ENCODE measurements at places on chromosomes 13 and 19. TPM values are rescaled to one million over a fixed set of nuclear protein-coding genes. Genes with fewer than 3 reads are reported as not detected.

The MBD3L1 gene
- total RNA-seq, result not detected

The LGALS4 gene
- total RNA-seq, result 2.1 TPM

The NPAS1 gene
- total RNA-seq, result 1.5 TPM

DNA sequence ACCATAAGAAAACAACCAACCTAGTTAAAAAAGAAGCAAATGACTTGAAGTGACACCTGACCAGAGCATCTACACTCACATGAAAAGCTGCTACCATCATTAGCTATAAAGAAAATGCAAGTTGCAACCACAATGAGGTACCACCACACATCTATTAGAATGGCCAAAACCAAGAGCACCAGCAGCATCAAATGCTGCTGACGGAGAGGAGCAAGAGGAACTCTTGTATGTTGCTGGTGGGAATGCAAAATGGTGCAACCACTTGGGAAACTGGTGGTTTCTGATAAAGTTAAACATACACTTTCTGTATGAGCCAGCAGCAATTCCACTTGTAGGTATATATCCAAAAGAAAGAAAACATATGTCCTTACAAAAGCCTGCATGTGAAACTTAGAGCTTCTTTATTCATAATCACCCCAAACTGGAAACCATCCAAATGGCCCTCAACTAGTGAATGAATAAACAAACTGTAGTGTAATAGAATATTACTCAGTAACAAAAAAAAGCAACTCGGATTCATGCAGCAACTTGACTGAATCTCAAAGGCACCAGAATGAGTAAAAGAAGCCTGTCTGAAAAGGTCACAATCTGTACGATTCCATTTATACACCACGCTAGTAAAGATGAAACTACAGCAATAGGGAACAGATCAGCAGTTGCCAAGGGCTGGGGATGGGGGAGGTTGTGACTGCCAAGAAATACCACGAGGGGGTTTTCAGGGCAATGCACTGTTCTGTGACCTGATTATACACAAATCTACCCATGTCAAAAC is 60.9 kb upstream of the RANBP3 start:
- no peaks in the 10 kb centered on the region for H3K36me3 ChIP-seq
- H3K4me1 ChIP-seq, result no peaks in the 10 kb centered on the region
- H3K27me3 ChIP-seq, result no peaks in the 10 kb centered on the region

GRCh38 chr19:30873003-30873402 is 476.2 kb downstream of the TSHZ3 start:
- H3K36me3 ChIP-seq, result no peaks in the 10 kb centered on the region
- no peak overlapping the region for H3K4me3 ChIP-seq
- no peak overlapping the region for H3K27ac ChIP-seq
- no peaks in the 10 kb centered on the region for H3K4me1 ChIP-seq

DNA sequence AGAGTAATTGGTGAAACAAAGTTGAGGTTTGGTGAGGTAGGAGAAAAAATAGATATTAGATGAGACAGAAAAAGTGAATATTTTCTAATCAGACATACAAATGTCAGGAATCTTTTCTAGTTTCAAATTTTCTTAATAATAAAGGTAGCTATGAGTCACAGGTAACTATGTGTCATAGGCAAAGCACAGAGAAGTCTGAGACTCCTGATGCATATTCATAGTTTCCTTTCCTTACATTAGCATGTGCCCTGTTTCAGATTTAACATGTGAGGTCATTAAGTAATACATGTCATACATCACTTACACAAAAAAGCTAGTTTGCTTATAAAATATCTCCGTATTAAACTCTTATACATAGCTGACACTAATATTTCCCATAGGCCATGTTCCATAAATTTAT is 1141.3 kb upstream of the PCDH20 start:
- no peak overlapping the region for H3K27ac ChIP-seq
- no peak overlapping the region for H3K4me3 ChIP-seq
- no peaks in the 10 kb centered on the region for H3K27me3 ChIP-seq
- H3K4me1 ChIP-seq, result no peaks in the 10 kb centered on the region
- no peaks in the 10 kb centered on the region for H3K36me3 ChIP-seq
- DNase-seq, result no peak

All from CD4-positive, CD25-positive, alpha-beta regulatory T cell (primary cell).